Ureter (tissue), 1 donor: ENCODE measurements at places on chromosomes 7 and 10.

DNA sequence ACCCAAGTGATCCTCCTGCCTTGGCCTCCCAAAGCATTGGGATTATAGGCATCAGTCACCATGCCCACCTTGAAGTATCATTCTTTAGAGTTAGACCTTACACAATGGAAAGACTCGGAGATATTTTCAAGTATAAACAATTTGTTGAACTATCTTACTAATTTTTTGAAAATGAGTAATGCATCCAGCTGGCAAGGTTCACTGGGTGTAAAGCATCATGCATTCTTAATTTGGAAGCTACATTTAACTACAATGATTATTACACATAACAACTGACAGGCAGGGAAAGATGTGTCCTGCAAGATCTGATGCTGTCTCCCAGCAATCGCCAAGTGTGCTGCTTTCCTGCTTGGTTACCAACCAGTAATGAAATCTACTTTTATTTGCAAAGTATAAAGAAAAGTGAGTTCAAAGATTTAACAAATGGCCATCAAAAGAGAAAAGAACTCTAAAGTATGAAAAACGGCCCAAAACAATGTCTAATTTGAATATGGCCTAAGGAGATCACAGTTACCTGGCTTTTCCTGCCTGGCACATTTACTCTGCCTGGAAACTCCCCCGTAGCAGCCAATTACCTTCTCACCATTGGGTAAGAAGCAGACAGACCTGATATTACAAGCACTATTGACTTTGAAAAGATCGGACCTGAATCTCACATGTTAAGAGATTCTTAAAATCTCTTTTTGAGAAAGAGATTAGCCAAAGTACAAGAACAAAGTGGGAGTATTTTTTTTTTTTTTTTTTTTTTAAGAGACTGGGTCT lies 59.3 kb upstream of the NMT2 start:
- no peak for DNase-seq

DNA sequence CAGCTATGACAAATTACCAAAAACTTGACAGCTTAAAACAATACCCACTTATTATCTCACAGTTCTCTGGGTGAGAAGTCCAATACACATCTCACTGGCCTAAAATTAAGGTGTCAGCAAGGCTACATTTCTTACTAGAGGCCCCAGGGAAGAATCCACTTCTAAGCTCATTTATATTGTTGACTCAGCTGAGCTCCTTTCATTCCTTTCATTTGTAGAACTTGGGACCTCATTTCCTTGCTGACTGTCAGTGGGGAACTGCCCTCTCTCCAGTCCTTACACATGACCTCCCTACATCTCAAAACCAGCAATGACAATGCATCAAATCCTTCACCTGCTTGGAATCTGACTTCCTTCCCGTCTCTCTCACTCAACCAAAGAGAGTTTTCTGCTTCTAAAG lies 240.3 kb downstream of the IPMK start:
- no peak for DNase-seq

DNA sequence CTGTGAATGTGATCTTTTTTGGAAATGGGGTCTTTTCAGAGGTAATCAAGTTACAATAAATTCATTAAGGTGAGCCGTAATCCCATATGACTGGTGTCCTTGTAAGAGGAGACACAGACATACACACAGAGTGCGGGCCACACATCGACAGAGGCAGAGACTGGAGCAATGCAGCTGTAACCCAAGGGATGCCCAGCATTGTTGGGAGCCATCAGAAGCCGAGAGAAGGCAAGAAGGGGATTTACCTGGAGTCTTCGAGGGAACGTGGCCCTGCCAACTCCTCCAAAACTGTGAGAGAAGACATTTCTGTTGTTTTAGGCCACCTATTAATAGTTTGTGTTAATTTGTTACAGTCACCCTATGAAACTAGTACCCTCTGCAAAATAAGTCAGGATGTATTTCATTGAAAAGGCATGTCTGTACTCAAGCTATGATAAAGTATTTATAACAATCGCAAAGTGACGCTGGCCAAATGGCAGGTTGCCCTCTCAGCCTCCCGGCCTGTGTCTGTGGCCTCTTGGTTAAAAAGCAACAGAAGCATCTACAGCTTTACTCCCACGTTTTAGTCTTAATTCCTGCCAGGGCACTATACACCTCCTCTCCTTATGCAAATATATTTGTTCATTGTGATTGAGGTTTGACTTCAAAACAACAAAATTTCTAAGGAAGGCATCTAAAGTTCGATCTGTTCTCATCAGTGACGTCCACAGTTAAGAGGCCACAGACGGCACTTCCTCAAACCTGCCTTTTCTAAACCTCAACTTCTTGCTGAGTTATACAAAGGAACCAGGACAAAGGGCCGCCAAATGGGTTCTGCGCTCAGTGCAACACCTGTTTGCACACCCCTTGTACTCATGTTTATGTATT lies 46.8 kb downstream of the HIPK2 start:
- DNase-seq, result no peak

DNA sequence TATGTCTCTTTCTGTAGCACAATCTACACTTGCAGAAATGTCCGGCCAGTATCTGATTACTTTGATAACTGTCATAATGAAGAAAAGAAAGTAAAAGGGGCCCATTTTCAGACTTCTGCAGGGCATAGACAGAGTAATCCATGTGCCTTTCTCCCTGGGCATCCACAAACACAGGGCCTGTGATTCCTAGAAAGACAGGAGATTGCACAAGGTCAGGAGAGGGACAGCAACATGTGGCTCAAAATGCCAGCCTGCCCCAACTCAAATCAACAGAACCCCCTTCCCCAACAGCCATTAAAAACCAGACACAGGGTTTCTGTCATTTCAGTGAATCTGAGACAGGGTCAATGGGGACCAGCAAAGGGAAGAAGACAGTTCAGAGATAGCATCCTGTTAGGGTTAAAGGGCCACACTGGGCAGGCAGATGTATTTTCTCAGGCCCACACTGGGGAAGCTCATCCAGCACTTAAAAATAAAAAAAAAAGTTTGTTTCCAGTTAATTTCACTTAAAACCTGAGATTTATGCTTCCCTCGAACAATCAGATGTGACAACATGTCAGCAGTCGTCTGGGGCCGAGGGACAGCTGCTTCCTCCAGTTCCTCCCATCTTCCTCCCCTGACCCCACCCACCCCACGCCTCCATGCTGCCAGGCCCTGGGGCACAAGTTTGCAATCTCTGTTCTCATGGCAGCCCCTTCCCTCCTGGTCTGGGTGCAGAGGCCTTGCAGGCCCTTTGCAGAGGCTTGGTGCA lies 30.7 kb upstream of the ACSL5 start:
- no peak for DNase-seq

DNA sequence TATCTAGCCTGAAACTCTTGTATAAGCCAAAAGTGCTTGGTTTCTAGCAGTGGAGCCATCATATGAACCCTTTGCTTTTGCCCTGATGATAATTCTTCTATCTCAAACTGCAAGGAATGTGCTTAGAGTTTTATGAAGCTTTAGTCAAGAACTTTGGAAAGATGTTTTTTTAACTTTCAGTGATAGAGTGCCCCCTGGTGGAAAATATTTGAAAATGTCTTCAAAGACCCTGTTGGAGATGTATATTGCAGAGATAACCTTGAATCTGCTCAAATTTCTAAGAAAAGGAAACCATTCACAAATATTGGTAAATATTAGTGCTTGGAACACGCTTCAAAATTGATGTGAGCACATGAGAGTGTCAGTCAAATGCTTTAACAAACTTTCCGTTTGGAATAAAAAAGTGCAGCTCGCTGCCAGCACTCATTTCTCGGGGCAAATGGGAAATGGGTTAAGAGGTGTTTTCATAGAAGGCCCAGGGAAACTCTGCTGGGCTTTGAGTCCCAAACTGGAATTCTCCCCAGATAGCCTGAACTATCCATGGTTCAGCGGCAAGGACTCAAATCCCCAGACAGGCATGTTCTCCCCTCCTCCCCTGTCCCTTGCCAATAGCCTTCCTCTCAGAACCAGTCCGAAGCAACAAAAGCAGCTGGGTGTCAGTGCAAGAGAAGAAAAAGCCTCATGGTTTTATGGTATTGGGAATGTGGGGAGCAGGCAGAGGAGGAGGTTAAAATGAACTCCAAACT lies 129.3 kb downstream of the MYOF start:
- no peak for DNase-seq

DNA sequence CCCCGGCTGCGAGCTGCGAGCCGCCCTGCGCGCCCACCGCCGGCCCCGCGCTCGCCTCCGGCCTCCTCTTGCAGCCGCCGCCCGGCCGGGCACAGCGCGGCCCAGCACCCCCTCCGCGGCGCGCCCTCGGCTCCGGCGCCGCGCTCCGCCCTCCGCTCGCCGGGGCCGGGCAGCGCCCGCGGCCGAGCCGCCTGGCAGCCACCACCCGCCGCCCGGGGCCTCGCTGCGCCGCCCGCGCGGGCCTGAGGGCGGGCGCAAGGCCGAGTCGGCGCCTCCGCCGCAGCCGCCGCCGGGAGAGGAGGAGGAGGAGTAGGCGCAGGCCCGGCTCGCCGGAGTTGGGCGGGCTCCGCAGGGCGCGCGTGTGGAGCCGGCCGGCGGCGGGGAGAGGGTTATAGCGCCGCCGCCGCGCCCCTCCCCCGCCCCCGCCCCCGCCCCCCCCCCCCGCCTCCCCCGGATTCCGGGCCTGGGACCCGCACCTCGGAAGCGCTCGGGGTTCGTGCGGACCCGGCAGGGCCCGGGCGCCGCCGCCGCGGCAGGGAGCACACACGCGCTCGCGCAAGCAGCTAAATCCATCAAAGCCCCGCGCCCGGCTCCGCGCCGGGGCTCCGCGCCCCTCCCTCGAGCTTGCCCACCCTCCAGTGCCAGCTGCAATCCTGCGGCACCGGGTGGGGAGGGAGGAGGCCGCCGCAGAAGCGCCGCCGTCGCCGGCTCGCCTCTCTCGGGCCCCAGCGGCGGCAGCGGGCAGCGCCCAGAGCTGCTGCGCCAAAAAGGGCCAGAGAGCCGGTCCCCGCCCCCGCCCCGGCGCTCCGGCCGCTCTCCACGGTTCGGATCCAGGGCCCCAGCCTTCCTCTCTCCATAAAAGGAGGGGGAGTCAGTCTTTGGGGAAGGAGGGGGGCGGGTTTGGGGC lies at the start of gene PDGFA:
Gene PDGFA (minus strand): TSS at position 363 of the 907 bp plus-strand sequence. CDS start 845 bp downstream, outside the sequence.
- DNase-seq, result no peak

GRCh38 chr10:95864906-95865813 lies 42.6 kb upstream of the CC2D2B start:
- peak; percentile 53 for DNase-seq

DNA sequence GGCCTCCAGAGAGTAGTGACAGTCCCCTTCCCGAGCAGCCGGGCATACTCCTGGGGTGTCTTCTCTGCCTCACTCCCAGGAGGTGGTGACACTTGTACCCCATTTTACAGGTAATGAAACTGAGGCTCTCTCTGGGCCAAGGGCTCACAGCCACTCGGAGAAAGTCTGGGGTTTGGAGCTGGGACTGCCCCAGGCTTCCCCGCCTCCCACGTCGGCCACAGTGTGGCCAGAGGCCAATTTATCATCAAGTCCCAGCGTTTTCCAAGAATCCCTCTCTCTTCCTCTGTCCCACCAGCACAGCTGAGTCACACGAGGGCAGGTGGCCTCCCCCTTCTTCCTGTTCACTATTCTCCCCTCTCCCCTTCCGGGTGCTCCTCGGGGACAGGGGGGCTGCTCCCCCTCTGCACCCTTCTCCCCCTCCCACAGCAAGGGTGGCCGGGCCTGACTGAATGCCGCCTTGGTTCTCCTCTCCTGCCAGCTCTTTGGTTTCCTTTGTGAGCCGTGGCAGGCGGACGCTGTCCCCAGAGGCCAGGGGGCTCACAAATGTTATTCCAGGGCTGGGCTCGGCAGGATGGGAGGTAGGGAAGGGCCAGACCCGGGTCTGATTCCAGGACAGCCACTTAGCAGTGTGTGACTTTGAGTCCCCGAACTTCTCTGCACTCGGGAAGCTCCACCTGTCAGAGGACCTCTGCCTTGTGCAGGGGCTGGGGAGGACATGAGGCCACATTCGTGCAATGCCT lies 17.7 kb downstream of the CLIP2 start:
- peak; percentile 53 for DNase-seq
